GM10248 (cell line): ENCODE measurements at places on chromosomes 12 and 14.

- peak; percentile 40 for DNase-seq
These were observed 69.4 kb downstream of the CD163L1 start for GRCh38 chr12:7374423-7375144.

DNA sequence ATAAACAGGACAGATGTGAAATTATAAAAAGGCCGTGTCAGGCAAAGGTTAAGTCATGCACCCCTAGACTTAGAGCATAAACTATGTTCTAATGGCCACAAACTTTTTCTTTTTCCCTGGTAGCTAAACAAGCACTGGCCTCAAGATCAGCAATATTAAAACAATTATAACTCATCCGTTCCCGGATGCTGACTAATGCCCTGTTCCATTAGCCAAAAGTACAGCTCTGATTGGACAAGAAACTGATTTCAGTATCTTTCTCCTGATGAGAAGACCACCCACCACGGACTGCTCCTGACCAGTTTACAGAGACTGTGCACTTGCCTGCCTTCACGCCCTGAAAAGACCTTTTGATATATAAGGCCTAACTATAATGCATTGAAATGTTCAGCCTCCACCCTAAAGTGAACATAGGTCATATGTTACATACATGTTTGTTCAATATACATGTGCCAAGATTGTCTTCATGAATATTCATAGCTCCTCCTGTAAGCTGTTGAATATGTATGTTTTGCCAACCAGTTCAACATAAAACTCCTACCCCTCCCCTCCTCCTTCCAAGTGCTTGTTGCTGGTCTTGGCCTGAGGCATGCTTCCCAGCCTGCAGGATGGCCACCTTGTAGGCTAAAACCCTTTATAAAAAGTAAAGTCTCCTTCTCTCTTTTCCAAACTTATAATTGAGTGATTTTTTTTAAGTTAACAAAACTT is 162.0 kb downstream of the IPO8 start:
- no peak for DNase-seq

DNA sequence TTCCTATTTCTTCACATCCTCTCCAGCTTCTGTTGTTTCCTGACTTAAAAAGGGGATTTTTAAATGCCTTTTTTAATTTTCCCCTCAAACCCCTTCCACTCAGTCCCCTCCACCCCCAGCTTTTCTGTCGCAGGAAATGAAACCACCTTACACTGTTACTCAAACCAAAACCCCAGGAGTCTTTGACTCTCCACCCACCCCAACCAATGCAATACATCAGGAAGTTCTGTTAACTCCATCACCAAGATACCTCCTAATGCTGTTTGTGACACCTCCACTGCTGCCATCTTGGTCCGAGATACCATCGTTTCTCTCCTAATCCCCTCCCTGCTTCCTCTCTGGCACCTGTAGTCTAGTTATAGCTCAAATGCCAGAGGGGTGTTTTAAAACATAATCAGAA is 25.4 kb upstream of the CPM start:
- DNase-seq: peak; percentile 65

DNA sequence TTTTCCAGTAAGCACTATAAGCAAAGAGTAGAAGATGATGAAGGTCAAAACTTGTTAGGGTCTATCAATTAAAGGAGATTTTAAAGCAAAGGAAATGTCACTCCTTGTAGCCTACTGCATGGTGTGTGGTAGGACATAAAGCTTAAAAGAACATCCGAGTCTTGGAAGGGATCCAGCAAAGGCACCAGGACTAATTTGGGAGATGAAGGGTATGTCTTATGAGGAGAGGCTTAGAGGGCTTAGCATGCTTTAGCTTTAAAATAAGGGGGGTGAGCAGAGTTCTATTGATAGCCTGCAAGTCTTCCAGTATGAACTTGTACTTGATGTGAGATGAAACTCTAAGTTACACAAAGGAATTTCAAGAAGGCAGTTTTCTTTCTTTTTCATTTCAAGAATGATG is 11.8 kb upstream of the MYBPC1 start:
- no peak for DNase-seq

DNA sequence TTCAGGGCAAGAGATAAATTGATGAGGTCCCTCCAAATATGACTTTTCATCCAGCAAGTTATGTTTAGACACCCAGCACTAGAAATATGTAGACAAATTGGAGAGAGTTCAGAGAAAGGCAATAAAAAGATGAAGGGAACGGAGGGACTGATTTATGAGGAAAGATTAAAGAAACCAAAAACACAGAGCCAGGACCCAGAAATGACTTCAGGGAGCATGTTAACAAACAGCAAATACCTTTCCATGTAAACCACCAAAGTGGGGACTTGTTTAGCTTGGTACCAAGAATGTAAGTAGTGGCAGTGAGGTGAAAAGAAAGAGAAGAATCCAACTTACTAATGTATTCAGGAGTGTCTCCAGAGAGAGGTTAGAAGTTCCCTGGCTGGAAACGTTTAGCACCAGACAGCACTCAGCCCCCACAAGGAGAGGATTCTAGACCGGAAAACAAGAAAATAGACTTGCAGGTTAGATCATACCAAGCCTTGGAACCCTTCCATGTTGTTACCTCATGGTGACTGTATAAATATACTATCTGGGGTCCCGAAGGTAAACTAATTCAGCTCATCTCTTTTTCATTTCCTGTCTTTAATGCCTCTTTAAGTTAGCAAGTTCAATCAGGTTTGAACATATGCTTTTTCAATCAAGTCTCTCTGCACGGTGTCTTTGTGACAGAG is 79.2 kb downstream of the TBC1D30 start:
- DNase-seq: no peak

GRCh38 chr12:65634626-65635331 is 189.5 kb upstream of the HMGA2 start:
- DNase-seq: no peak
